Type B pancreatic cell (in vitro differentiated cells): ENCODE measurements at places on chromosomes 1 and 21.

DNA sequence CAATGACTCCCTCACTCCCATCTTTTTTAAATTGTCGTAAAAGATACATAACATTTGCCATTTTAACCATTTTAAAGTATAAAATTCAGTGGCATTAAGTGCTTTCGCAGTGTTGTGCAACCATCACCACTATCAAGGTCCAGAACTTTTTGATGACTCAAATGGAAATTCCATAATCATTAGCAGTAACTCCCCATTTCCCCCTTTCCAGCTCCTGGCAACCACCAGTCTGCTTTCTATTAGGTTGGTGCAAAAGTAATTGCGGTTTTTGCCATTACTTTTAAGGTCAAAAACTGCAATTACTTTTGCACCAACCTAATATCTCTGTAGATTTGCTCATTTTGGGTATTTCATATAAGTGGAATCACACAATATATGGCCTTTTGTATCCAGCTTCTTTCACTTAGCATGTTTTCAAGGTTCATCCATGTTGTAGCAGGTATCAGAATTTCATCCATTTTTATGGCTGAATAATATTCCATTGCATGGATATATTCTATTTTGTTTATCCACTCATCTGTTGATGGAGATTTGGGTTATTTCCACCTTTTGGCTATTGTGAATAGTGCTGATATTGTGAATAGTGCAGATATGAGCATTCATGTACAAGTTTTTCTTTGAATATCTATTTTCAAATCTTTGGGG is 159.7 kb downstream of the HIVEP3 start:
- no peak for DNase-seq

GRCh38 chr1:117565745-117566455 is 39.9 kb upstream of the TENT5C start:
- DNase-seq: no peak

GRCh38 chr1:182430263-182431068 is 19.5 kb upstream of the RGSL1 start:
- DNase-seq: no peak

GRCh38 chr1:235069577-235070563 is 58.8 kb downstream of the TOMM20 start:
- DNase-seq: no peak

DNA sequence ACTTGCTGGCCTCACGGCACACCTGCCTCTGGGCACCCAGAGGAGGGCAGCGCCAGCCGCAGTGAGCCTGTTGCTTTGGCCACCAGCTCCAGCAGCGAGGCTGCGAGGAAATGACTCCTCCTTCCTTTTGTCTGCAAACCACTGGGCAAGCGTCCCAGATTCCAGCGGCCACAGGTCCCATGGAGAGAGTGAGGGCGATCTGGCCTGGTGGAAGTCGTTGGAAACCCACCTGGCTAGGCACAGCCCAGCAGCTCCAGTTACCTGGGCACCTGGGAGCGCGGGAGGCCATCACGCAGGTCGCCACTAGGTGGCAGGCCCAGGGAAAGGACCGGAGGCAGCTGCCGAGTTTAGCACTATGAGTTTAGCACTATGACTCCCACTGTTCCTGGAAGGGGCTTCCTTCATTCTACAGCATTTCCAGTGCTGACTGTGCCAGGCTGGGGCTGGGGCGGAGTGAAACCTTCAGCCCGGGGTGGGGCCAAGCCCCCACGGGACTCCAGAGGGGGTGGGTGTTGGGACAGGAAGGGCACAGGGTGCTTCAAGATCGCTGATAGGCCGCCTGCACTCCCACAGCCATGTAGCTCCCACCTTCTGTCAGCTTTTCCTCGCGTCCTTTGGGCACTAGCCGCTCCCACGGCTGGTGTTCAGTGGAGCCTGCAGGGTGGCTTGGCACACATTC is 1.1 kb upstream of the ESPN start:
- DNase-seq: no peak

- no peak for DNase-seq
These were observed 17.6 kb upstream of the TMEM61 start for GRCh38 chr1:54962612-54963395.

DNA sequence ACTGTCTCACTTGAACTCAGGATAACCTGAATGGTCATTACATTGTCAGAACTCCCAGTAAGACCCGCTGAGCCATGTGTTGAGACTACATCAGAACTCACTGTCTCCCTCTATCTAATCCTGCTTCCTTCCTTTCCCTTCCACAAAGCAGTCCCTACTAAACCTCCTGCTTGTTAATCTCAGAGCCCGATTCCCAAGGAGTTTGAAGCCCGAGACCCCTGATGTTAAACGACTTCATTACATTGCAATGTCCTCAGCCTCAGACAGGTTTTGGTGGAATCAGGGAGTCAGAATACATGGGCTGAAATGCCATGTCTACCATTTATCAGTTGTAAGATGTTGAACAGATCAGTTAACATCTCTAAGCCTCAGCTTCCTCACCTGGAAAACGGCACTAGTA is 682.4 kb downstream of the ADGRL2 start:
- DNase-seq: no peak

GRCh38 chr1:87513966-87514660 is 185.4 kb downstream of the LMO4 start:
- no peak for DNase-seq

DNA sequence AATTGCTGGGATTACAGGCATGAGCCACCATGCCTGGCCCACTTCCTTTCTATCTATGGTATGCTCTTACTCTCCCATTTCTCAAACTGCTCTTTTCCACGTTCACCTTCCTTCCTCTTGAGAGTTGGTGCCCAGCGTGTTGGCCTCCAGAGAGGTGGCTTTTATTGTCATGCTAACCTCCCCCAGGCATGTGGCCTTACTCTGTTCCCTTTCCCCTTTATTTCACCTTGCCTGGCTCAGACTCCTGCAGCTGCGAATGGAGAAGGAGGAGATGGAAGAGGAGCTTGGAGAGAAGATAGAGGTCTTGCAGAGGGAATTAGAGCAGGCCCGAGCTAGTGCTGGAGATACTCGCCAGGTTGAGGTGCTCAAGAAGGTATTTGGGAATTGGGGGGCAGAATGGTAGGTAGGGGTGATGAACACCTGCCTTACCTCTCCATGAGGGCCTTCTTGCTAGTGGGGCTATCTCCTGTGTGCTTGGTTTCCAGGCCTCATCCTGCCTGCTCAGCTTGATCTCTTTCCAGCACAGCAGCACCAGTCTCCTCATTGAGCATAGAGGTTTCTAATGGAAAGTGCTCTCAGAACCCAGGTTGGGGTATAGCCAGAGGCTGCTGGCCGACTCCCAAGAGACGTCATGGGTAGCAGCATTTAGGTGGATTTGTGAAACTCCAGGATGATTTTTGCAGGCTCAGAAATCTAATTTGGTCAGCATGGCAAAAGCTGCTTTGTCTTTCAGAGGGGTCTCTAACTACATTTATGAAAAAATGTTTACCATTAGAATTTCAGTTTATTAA is 13.2 kb upstream of the TUFT1 start:
- DNase-seq: no peak

DNA sequence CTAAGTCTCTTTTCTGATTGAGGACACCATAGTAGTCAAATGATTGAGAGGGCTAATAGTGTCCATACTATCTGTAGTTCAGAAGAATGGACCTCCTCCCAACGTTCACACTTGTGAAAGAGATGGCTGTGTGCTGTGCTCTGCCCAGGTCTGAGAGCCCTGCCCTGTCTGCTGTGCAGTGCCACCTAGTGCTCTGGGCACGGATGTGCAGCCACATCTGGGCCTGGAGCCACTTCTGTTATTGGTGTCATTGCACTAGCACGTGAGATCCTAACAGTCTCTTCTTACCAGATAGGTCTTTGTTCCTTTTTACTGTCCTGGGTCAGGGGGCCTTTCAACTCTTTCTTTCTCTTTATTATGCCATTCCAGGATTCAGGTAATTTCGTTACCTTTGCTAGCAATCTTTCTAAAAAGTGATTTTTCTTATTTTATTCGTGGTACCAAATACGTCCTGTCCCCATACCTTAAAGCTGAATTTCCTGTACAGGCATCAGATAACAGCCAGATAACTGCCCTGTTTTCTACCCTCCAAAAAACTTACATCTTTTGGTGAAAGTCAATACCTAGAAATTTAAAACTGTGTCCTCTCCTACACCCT is 21.7 kb downstream of the INTS3 start:
- peak; percentile 78 for DNase-seq

GRCh38 chr21:44813149-44813548 is 4.7 kb downstream of the SUMO3 start:
- DNase-seq: no peak

- DNase-seq: no peak
These were observed 349.1 kb upstream of the NEGR1 start for GRCh38 chr1:72631449-72631848.

DNA sequence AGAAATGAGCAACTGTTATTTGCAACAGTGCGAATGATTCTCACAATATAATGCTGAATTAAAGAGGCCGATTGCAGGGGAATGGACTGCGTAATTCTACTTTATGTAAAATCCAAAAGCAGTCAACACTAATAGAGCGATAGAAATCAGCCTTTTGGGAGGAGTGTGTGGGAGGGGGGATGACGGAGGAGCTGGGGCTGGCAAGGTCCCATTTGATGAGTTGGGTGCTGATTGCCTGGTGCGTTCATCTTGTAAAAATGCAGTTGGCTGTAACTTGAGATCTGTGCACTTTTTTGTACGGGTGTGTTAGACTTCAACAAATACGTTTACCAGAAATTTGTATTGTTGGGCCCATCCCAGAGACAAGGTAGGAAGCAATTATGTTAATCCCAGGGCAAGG is 20.7 kb downstream of the TNFRSF8 start:
- no peak for DNase-seq

- DNase-seq: no peak
These were observed 176.2 kb downstream of the ADGRL4 start for GRCh38 chr1:78830321-78830720.

GRCh38 chr1:43819357-43819756 is 112.0 kb downstream of the ST3GAL3 start:
- no peak for DNase-seq

GRCh38 chr1:72371259-72372035 is 89.1 kb upstream of the NEGR1 start:
- DNase-seq: no peak

GRCh38 chr1:155002464-155003226 is at the start of gene ZBTB7B:
ZBTB7B (plus strand) TSS chr1:155002802; CDS start chr1:155014661, 11,859 bp downstream.
- DNase-seq: no peak

DNA sequence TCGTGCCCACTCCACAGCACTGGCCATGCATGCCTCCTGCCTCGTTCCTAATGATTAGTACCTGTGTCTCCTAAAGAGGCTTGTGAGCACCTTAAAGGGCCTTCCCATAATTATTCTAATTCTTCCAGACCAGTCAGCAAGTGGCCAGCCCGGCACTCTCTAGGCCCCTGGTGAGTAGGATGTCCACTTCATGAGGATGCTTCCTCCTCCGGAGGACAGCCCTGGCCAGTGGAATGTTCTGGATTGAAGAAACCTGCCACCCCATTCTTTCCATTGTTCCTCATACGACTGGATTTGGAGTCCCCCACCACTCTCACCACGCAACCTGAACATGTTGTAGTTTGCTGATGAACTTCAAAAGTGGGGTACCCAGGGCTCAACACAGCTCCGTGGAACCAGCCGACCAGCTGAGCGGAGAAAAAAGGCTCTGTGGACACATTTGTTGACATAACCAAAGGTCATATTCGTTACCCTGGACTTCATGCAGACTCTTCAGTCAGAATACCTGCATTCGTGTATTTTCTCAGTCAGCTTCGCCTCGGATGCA is 46.7 kb upstream of the LBR start:
- DNase-seq: no peak

DNA sequence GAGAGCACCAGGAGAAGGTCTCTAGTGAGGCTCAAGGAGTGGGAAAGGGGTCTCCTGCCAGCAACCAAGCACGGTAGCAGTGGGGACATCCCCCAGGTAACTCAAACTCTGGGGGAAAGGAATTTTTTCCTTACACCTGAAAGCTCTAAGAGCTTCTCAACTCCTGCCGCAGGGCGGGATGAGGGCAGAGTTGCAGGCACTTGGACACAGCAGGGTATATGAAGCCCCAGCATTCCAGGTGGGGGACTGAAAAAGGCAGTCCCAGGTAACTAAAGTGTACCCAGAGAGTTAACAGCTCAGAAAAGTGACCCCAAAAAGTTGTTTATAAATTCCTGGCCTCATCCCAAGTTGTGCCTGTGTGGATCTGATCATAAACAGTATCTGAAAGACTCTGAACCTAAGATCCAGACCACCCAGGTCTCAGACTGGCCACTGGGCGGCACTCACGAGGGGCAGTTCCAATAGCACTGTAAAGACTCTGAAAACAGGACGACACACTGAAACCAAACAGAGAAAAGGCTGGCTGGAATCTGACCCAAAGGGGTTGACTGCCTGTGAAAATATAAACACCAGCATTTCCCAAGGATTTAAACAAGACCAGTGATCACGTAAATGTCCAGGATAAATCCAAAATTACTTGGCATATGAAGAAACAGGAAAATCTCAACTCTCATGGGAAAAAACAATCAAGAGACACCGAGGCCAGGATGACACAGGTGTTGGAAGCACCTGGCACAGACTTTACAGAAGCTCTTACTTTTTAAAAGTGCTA is 47.5 kb downstream of the HSF2BP start:
- no peak for DNase-seq

DNA sequence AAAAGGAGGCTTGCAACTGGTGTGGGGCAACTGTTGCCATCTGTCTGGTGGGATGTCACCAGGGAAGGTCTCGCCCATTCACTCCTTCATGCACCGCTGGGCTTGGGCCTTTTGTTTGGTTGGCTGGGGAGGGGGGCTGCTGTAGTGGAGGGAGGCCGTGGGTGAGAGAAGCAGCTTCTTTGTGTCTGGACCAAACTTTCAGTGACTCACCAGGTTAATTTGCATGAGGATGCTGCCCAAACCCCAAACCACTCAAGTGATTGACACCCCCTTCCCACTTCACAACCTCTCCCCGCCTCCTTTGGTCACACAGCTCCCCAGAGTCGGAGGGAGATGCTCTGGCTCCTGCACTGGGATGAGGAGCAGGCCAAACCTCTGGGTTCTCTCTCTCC is 19.7 kb downstream of the BTG2 start:
- DNase-seq: no peak
